ENCODE measurements at places on chromosomes 7 and 10.

DNA sequence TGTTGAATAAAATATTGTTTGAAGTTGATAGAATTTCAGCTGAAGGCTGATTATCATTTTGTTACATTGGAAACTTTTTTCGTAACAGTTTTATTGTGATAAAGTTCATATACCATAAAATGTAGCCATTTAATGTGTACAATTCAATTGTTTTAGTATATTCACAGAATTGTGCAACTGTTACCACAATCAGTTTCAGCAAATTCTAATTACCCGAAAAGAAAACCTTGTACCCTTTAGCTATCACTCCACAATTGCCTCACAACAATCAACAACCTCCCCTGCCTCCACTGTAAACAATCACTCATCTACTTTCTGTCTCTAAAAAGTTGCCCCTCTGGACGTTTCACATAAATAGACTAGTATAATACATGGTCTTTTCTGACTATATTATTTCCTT, 179.7 kb upstream of the BET1 start:
- no peak for DNase-seq

DNA sequence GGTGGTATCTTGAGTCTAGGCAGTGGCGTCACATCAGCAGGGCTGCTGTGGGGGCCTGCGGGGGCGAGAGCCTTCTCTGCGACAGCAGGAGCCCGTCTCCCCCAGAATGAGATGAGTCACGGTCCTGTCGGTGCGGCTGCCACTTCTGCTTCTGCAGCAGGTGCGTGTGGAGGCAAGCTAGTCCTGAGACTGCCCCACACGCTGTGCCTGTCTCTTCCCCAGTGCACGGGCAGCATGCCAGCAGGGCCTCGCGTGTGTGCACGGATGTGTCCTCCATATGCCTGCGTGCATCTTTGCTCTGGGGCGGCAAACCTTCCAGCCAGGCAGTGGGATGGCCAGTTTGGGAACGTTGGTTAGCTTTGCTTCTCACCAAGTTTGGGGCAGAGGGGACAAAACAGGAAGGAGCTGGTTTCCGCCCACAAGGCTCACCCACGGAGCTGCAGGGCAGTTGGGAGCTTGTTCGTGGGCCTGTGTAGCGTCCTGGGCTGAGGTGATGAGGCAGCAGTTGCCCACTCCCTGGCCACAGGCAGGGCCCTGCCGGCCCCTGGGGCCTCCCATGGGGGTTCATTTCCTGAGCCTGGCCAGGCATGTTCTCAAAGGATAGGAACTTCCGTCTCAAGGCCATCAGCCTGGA, 60.8 kb upstream of the PPIF start:
- peak; percentile 54 for DNase-seq

DNA sequence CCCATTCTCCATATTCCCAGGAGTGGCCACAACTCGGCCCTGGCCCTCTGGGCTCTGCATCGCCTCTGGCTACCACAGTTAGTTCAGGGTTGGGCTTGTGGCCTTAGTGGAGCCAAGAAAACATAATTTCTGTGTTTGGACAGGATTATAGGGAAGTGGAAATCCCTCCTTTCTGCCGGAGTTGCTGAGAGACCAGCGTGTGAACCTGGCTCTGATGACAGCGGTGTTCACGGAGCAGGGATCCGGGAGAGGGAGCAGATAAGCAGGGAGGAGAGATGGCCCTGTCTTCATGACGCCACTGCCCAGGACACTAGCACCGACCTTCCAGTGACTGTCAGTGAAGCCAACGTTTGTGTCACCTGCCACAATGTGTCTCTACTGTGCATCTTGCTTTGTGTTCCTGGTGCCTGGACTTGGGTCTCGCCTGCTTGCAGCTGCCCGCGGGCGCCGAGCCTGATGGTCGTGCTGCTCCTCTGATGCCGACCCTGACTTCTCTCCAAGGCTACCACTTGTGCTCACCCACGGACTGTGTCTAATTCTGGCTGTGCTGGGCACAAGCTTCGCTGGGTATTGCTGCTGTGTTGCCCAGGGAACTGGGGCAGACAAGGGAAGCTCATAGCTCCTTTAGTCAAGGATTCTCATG, 67.0 kb upstream of the VIPR2 start:
- no peak for DNase-seq

DNA sequence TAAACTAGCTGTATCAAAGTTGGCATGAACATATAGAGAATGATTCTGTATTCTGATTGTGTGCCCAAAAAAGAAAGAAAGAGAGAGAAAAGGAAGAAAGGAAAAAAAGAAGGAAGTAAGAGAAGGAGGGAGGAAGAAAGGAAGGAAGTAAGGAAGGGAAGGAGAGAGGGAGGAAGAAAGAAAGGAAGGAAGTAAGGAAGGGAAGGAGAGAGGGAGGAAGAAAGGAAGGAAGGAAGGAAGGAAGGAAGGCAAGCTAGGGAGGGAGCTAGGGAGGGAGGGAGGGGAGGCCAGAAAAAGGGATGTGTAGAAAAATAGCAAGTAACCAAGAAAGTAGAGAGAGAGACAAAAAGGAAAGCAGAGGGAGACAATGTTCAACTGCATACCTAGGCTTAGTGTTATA, 60.7 kb upstream of the TARP start:
- no peak for DNase-seq

- DNase-seq: no peak
These were observed 2.3 kb downstream of the GLRX3 start for GRCh38 chr10:130138479-130138866.

- DNase-seq: no peak
These were observed 298.9 kb downstream of the WDR37 start for GRCh38 chr10:1354809-1355710.

DNA sequence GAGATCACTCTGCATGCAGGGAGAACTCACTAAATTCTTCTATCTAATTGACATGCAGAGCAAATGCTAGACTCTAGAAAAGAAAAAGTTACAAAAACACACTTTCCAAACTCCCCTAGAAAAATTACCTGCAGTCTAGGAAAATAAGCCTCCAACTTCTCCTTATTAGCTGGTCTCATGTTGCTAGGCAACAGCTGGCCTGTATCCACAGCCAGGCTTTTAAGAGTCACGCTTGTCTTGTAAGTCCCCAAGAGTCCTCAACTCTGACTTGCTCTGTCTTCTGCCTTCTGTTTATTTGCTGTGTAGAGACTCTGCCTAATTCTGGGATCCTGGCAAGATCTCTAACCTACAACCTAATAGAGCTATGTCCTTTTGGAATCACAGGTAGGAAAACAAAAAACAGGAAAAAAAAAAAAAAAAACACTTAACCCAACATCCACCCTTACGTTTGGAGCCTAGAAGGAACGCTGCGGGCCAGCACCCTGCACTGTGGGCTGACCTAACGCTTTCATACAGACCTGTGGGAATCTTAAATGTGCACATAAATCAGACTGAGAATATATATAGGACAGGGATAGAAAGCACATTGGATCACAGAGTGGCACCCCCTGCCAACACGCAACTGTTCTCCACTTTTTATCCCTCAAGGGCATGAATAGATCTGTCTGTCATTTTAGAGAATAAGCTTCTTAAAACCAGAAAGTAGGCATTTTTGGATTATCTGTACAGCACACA, 117.0 kb upstream of the PTPRZ1 start:
- DNase-seq: no peak

DNA sequence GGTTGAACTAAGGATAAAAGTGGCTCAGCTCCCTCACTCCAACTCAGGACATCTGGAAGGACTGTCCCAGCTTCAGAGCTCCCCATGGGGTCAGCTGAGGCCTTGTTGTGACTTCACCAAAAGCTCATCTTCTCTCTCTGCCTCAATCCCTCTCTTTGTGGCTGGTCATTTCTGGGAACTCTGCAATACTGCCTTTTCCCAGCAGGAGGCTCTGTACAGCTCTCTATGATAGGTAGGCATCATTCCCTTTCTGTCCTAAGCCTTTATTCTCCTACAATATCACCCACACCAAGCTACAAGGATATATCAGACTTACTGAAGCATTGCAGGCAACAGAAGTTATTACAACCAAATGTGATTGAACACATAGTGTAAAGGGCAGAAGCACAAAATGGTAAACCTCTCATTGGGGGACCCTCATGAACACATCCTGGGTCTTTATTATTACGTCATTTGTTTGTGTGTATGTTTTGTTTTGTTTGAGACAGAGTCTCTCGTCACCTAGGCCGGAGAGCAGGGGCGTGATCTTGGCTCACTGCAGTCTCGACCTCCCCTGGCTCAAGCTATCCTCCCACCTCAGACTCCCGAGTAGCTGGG, 36.7 kb upstream of the PRPS1L1 start:
- DNase-seq: no peak

DNA sequence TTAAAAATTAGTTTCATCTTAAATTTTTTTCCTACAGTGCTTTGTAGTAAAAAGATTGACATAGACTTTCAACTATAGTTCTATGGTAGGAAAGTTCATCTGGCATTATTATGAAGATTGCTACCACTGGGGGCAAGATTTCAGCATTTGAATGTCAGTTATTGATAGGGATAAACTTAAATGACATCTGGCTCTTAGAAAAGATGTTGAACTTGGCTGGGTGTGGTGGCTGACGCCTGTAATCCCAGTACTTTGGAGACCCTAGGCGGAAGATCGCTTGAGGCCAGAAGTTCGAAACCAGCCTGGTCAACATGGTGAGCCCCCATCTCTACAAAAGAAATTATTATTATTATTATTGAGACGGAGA, 1.4 kb upstream of the TRA2A start:
- DNase-seq: no peak

GRCh38 chr10:123087786-123088185, 48.0 kb upstream of the HMX3 start:
- no peak for DNase-seq

DNA sequence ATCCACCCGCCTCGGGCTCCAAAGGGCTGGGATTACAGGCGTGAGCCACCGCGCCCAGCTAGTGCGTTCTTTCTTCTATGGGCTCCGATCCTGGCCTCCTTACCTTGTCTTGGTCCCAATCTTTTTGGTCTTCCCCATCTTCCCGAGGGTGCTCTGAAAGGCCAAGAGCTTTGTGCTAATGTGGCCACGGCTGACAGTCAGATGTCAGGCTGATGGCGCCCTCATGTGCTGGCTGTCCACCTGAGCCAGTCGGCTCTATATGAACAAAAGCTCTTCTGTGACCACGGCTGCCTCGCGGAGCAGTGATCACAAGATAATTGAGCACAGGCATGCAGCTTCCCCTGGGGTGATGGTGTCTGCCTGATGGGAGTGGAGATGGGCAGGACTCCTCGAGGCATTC, 11.0 kb upstream of the AHCYL2 start:
- DNase-seq: no peak

GRCh38 chr10:61465901-61466632, 12.9 kb upstream of the TMEM26 start:
- DNase-seq: no peak

DNA sequence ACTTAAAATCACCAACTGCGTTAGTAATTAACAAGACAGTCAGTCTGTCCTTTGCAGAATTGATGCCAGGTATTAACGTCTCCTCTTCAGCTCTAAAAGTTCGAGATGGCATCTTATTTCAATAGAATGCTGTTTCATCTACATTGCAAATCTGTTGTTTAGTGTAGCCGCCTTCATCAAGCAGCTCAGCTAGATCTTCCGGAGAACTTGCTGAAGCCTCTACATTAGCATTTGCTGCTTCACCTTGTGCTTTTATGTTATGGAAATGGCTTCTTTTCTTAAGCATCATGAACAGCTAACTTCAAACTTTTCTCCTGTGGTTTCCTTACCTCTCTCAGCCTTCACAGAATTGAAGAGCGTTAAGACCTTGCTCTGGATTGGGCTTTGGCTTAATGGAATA, 95.5 kb upstream of the FAM20C start:
- no peak for DNase-seq

DNA sequence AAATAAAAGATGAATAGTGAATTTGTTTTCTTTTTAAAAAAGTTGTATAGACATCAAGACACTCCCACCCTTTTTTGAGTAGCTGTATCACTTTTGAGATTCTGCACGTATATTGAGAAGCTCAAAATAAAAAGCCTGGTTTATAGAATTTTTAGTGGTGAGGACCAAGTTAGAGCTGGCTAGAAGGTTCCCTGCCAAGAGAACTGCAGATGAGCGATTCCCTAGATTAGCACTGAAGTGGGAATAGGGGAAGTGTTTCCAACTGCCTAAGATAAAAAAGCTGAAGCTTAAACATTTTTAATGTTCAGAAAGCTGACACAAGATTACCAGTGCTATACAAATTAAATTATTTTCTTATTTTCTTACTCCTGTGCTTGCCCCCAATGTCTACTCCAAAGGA, 135.7 kb upstream of the TMEM229A start:
- DNase-seq: no peak

GRCh38 chr7:141166926-141167325, 93.1 kb downstream of the TMEM178B start:
- DNase-seq: no peak

DNA sequence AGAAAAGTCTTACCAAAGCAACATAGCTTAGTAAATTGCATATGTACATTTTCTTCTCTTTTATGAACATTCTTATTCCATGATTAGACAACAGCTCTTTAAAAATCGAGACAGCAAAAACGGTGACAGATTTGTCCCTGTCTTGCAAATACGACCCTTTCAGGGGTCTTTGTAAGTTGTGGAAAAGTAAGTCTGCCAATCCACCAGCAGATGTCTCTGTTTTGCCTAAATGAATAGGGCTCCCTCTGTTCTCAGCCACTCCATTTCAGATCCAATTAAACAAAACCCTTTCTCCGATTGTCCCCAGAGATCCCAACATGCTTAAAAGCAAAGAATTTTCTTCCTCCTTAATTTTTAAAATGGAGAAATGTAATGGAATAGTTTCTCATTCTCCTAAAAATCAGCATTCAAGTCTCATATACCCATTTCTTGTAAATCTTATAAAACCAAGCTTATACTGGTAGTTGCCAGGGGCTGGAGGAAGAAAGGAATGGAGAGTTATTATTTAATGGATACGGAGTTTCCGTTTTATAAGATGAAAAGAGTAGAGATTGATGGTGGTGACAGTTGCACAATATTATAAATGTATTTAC, 61.0 kb upstream of the NFE2L3 start:
- no peak for DNase-seq

- no peak for DNase-seq
These were observed 7.2 kb downstream of the CPA2 start for GRCh38 chr7:130273933-130274255.

DNA sequence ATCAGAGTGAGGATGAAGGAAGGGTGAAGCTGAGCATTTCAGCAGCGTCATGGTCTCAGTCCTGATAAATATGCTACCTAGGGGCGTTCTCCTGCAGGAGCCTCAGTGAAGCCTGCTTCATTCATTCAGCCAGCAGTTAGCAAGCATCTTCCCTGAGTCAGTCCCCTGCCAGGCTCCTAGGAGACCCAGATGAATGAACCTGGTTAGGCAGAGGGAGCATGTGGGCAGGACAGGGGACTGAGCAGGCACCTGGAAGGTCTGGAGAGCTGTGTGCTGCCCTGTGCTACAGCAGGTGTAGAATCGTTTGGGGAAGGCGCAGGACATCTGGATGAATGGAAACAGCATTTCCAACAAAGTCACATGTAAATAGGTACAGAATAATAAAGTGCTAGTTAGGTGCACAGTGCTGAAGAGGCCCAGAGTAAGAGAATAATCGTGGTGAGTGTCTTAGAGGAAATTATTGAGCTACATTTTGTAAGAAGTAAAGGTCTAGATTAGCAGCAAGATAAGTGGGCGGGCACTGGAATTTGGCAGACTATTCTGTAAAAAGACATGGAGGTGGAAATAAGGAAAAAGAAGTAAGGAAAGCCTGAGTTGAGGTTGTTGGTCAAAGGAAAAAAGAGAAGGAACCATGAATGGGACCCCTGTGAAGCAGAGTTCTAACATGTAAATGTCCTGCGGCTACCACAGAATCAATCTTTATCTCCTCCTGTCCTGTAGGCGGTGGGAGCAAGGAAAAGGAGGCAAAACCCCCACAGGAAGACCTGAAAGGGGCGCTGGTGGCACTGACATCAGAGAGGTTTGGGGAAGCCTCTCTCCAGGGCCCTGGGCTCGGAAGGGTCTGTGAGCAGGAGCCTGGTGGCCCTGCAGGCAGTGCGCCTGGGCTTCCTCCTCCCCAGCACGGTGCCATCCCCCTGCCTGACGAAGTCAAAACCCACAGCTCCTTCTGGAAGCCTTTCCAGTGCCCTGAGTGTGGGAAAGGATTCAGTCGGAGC, 12.0 kb downstream of the ZSCAN25 start:
- DNase-seq: no peak
